Glomerular endothelial cell (primary cell): ENCODE measurements at places on chromosomes 2 and 18.

DNA sequence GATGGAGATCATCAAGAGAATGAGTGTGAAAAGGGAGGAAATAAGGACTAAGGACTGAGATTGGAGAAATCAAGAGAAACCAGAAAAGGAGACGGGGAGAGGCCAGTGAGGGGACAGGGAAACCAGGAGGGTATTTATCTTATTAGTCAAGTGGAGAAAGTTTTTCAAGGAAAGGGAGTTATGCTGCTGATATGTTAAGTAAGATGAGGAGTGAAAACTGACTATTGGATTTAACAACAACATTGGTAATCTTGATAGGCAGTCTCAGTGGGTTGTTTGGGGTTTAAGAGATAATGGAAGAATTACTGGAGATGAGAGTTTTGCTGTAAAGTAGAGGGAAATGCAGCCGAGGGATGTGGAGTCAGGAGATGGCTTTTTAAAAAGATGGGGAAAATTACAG lies 30.6 kb downstream of the PIKFYVE start:
- DNase-seq: no peak

DNA sequence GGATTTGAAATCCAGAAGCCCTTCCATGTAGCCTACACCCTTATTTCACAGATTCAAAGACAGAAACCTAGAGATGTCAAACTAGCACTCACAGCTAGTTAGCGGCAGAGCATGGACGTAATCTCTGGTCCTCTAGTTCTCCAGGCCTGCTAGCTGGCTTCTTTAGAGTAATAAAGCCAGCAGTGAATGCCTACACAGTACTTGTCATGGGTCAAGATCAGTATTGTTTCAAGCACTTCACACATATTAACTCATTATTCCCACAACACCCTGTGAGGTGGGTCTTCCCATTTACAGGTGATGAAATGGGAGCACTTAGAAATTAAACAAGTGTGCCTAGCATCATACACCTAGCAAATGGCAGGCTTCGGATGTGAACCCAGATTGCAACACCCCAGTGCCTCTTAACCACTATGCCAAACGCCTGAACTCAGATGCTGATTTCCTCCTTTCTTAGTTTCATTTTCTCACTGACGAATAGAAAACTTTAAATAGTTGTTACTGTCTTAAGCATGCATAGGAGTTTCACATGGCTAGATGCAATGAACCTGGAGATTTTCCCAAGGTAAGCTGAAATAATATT lies 14.5 kb upstream of the ZBTB14 start:
- no peak for DNase-seq

DNA sequence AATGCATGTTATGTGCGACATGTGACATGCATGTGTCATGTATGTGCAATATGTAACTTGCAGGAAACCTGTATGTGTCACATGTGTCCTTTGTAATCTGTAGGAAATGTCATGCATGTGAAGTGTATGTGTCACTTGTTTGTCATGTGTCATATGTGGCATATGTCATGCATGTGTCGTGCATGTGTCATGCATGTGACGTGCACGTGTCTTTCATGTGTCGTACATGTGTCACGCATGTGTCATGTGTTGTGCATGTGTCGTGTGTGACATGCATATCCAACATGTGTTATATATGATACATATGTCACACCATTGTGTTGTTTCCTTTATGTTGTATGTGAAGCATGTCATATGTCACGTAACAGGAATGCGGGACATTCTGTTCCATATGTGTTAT lies 2153.2 kb upstream of the PIK3C3 start:
- DNase-seq: no peak

DNA sequence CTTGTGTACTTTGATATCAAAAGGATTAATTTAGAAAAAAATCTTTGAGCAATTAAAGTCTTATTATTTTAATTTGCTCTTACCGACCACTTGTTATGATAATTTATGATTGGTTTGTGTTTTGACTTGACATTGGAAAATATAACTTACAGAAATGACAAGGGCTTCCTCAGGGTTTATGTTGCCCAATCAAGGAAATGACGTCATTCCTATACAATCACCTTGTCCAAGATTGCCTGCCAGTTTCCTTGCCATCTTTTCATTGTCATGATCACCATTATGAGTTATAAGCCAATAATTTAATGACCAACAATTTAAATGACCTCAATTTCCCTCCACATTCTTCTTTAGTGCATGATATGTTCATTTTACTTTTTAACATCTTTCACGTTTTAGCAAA lies 351.8 kb upstream of the TMEFF2 start:
- no peak for DNase-seq

DNA sequence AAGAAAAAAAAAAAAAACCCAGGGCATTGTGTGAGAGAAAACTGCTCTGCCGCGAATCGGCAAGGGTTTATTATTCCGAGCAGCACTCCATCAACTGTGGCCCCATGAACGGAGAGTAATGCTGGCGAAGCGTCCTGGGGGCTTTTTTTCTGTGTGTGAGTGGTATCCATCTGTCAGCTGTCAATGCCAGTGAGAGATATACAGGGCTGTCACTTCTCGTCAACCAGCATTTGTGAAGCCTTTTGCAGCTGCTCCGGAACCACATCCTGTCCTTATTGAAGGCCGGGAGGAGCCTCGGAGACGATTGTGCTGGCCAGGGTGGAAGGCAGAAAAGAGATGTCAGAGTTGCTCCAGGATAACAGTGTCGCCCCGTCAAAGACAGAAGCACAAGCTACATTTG lies 356.9 kb upstream of the SMIM21 start:
- no peak for DNase-seq
